HT1080 (cell line): ENCODE measurements at places on chromosomes 11 and 22. TPM values are rescaled to one million over a fixed set of nuclear protein-coding genes. Genes with fewer than 3 reads are reported as not detected.

- no peak for DNase-seq
Measured at GRCh38 chr11:106503901-106504300, 426.4 kb downstream of the AASDHPPT start.

GRCh38 chr11:75420224-75421034, 12.6 kb downstream of the KLHL35 start:
- DNase-seq, result no peak

GRCh38 chr11:2215561-2216399, 44.2 kb upstream of the TH start:
- no peak for DNase-seq

- peak; percentile 73 for DNase-seq
Measured at GRCh38 chr11:60334005-60334620, 7.1 kb downstream of the MS4A6E start.

DNA sequence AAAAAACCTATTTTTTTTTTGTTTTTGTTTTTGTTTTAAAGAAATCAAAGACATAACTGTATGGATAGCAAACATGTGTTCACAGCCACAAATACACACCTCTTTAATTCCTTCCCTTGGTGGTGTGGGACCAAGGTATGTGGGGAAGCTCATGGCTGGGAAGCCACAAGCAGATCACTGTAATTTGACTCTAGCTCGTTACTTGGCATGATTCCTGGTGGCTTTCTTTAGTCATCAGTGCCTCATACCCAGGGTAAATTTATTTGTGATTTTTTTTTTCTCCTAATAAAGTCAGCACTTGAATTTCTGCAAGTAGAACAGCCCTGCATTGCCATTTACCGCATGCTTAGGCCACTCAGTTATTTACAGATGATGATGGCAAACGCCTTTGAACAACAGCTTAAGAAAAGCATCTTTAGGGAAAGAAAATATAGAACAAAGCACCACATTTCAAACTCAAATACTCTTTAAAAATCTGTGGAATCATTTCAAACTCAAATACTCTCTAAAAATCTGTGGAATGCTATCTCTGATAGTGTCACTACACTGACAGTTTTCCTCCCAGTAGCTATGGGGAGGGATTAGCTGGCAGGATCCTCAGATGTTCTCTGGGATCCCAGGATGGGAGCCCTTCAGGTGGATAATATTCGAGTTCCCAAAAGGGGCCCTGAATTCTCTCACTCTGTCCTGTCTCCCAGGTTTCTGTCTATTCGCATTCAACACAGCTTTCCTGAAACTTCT, 687.2 kb downstream of the OPCML start:
- DNase-seq, result peak; percentile 92

GRCh38 chr22:36395915-36396314, 8.1 kb upstream of the MYH9 start:
- DNase-seq, result peak; percentile 62

TSKU gene
- total RNA-seq, result 21.9 and 33.8 TPM in 2 replicates

ANO1 gene
- 0.13 and 0.26 TPM in 2 replicates for total RNA-seq

DCDC1 gene
- total RNA-seq, result not detected in 2 replicates

ADM2 gene
- total RNA-seq, result 0.67 and 0.79 TPM in 2 replicates

FOLR1 gene
- total RNA-seq, result 0.17 TPM in 1 of 2 replicates, not detected in the other

MRGPRF gene
- 0.03 TPM in 1 of 2 replicates, not detected in the other for total RNA-seq

TNNI2 gene
- not detected in 2 replicates for total RNA-seq
